Neuronal stem cell (in vitro differentiated cells): ENCODE measurements at places on chromosomes 6 and 20.

DNA sequence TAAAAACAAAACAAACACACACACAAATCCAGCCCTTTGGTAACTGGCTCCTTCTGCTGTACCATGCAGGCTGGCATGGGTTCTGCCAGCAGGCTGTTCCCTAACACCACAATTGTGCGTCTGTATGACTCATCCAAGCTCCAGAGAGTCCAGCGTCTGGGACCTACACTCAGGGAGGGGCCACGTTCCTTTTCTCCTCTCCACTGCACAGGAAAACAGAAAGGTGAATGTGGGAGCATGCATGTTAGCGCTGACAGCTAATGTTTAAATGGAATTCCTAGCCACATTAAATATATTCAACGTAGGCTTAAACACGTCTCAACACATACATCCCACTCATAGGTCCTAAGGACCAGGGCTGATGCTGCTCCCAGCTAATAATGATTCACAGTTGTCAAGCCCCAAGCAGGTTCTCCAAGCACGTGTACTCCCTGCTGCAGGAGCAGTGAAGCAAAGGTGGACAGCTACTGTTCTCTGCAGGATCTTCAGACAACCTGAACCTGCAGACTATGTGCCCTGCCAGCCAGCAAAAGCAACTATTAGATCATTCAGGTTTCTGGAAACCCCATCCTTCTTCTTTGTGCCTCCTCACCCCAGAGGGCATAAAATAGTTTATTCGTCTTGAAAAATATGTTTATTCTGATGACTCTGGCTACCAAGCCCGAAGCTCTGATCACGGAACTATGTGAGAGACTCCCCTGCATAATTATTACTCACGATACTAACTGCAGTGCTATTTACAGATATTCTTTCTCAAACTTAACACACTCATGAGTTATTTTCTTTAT lies 20.9 kb downstream of the MAP1LC3A start:
- H3K27ac ChIP-seq = no peak overlapping the region
- peaks cover 11% of the 10 kb centered on the region for H3K4me1 ChIP-seq
- H3K4me3 ChIP-seq = no peak overlapping the region
- DNase-seq = no peak
- no peaks in the 10 kb centered on the region for H3K27me3 ChIP-seq

DNA sequence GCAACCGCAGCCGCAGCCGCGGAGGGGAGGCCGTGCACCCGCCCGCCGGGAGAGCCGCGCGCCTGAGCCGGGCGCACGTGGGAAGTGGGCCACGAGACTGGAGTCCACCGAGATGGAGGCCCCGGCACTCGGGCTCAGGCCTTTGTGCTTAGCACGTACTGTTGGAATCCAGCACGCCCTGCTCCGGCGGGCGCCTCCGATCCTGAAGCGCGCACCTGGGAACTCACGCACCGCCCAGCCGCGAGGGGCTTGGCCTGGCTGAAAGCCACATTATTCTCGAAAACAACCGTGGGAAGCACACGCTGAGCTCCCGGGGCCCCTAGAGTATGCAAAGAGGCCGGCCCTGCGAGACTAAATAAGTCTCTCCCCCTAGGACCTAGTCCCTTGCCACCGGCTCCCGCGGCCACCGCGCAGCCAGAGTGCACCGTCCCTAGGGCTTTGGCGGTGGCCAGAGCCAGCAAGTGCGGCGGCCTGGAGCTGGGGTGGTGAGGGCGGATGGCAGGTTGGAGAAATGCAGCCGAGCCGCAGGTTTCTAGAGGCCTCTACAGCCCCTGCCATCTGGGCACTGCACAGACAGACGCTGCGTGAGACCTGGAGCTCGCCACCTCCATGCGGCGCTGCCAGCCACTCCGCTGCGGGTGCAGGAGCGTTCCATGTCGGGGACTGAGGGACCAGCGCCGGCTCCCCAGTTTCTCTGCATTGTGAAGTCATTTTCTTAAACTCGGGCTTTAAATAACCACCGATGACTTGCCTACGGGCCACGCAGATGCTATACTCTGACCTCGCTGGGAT lies 42.0 kb upstream of the LY86 start:
- DNase-seq = peak; percentile 47
- no peaks in the 10 kb centered on the region for H3K36me3 ChIP-seq
- peaks cover 17% of the 10 kb centered on the region for H3K27me3 ChIP-seq
- H3K4me3 ChIP-seq = peak overlapping the region; percentile 13
- no peak overlapping the region for H3K27ac ChIP-seq
- peaks cover 1% of the 10 kb centered on the region for H3K4me1 ChIP-seq

DNA sequence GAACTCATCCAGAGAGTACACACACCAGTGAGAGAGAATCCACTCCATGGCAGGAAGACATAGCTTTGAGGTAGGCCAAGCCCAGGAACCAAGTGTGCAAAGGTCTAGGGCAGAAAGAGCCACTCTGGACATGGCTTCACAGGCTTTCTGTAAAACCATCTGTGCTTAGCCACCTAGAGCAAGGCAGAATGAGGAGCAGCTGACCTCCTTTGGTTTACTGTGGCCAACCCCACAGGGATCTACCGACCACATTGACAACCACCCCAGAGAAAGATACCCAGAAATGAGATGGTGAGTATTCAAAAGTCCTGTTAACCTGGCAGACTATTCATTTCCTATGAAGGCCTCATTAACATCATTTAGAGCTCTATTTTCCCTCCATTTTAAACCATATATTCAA lies 10.5 kb downstream of the ZHX3 start:
- no peak for DNase-seq
- H3K27ac ChIP-seq = no peak overlapping the region
- H3K27me3 ChIP-seq = no peaks in the 10 kb centered on the region

- H3K4me1 ChIP-seq = no peaks in the 10 kb centered on the region
- H3K27me3 ChIP-seq = no peaks in the 10 kb centered on the region
- no peak overlapping the region for H3K4me3 ChIP-seq
- H3K27ac ChIP-seq = no peak overlapping the region
- H3K36me3 ChIP-seq = no peaks in the 10 kb centered on the region
Measured at GRCh38 chr20:43938932-43939761, 24.5 kb downstream of the TOX2 start.

GRCh38 chr6:46440141-46440540 lies 51.1 kb downstream of the RCAN2 start:
- H3K4me3 ChIP-seq = no peak overlapping the region
- H3K27me3 ChIP-seq = no peaks in the 10 kb centered on the region
- DNase-seq = no peak

- H3K27ac ChIP-seq = no peak overlapping the region
- H3K27me3 ChIP-seq = no peaks in the 10 kb centered on the region
- no peak for DNase-seq
- peaks cover 3% of the 10 kb centered on the region for H3K4me1 ChIP-seq
- no peaks in the 10 kb centered on the region for H3K36me3 ChIP-seq
Measured at GRCh38 chr6:149483334-149483725, 1.5 kb downstream of the ZC3H12D start.

DNA sequence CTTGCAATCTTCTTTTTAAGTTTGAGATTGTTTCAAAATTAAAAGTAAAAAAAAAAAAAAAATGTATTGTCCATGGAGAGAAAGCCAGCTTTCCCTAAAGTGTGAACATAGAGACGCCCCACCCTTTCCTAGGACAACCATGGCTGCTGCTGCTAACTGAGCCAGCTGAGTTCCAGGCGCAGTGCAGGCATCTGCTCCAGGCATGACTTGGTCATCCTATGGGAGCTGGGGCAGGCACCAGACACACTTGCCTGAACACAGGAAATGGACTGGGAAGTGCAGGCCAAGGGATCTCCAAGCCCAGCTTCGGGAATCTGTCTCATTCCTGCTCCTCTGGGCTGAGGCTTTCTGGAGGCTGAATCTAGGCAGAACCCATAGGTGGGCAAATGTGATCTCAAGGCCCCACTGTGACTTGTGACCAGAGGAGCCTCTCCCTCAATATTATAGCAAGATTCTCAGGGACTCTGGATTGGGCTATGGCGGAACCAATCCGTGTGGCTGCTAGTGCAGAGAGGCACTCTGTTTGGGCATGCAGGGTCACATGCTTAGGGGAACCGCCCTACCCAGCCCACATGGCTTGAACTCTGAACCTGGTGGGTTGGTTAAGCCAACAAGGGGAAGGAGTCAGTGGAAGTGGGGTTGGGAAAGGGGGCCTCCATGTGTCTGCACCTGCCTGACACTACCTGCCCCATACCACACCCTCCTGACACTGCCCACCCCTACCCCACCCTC lies 138.2 kb upstream of the CST7 start:
- DNase-seq = no peak
- H3K4me1 ChIP-seq = no peaks in the 10 kb centered on the region
- no peak overlapping the region for H3K27ac ChIP-seq
- no peaks in the 10 kb centered on the region for H3K27me3 ChIP-seq
- no peaks in the 10 kb centered on the region for H3K36me3 ChIP-seq
- no peak overlapping the region for H3K4me3 ChIP-seq

GRCh38 chr20:50330504-50331313 lies 140.1 kb downstream of the CEBPB start:
- no peak overlapping the region for H3K4me3 ChIP-seq
- peaks cover 10% of the 10 kb centered on the region for H3K4me1 ChIP-seq
- no peak for DNase-seq

DNA sequence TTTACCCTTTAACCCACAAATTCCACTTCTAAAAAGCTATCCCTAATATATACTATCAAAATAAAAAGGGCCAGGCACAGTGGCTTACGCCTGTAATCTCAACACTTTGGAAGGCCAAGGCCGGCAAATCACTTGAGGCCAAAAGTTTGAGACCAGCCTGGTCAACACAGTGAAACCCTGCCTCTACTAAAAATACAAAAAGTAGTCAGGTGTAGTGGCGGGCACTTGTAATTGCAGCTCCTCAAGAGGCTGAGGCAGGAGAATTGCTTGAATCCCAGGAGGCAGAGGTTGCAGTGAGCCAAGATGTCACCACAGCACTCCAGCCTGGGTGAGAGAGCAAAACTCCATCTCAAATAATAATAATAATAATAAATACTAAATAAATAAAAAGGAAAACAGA lies 82.5 kb downstream of the TRIM27 start:
- no peaks in the 10 kb centered on the region for H3K36me3 ChIP-seq
- no peak overlapping the region for H3K27ac ChIP-seq
- DNase-seq = no peak
- no peak overlapping the region for H3K4me3 ChIP-seq
- H3K27me3 ChIP-seq = no peaks in the 10 kb centered on the region

- no peak overlapping the region for H3K27ac ChIP-seq
- peak overlapping the region; percentile 84 for H3K4me3 ChIP-seq
- peaks cover 7% of the 10 kb centered on the region for H3K4me1 ChIP-seq
- H3K36me3 ChIP-seq = peaks cover 13% of the 10 kb centered on the region
Measured at GRCh38 chr6:36547646-36548400, 544 bp upstream of the STK38 start.

GRCh38 chr6:42140756-42141602 lies 1.4 kb downstream of the C6orf132 start:
- H3K27me3 ChIP-seq = peaks cover 43% of the 10 kb centered on the region
- H3K36me3 ChIP-seq = no peaks in the 10 kb centered on the region
- no peak overlapping the region for H3K27ac ChIP-seq
- H3K4me3 ChIP-seq = no peak overlapping the region
- H3K4me1 ChIP-seq = peaks cover 33% of the 10 kb centered on the region

DNA sequence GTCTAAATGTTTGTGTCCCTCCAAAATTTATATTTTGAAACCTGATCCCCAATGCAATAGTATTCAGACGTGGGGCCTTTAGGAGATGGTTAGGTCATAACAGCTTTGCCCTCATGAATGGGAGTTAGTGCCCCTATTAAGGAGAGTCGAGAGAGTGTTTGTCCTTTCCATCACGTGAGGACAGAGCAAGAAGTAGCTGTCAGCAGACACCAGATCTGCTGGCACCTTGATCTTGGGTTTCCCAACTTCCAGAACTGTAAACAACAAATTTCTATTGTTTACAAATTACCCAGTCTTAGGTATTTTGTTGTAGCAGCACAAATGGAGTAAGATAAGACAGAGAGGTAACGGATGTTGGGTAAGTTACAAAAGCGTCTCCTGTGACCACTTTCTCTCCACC lies 46.6 kb downstream of the FAM50B start:
- no peaks in the 10 kb centered on the region for H3K27me3 ChIP-seq
- no peaks in the 10 kb centered on the region for H3K4me1 ChIP-seq
- H3K4me3 ChIP-seq = no peak overlapping the region
- no peak overlapping the region for H3K27ac ChIP-seq
- no peak for DNase-seq

DNA sequence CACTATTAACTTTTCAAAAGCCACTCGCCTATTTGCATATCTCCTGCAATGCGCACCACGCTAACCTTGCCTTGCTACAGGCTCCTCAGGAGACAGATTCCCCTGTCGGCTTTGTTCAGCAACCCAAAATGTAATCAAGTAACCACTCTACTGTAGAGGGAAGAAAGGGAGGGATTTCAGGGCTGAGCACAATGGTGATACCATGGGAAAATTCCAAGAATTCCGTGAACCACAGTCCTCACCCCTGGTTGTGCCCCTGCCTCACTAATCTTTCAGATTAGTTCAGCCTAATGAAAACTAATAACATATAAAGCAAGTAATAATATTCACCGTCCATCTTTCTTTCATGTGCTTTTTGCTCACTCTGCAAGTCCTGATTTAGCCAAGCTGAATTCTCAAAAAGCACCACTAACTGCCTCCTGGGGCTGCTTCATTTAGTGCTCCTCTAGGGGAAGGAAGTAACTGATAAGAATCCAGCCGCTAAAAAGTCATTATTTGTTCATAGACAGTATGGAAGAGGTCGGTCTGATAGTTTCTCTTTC lies 6.6 kb downstream of the CITED2 start:
- no peak overlapping the region for H3K4me3 ChIP-seq
- peaks cover 40% of the 10 kb centered on the region for H3K4me1 ChIP-seq
- H3K27ac ChIP-seq = peak overlapping the region; percentile 89
- no peaks in the 10 kb centered on the region for H3K27me3 ChIP-seq
- DNase-seq = peak; percentile 65

DNA sequence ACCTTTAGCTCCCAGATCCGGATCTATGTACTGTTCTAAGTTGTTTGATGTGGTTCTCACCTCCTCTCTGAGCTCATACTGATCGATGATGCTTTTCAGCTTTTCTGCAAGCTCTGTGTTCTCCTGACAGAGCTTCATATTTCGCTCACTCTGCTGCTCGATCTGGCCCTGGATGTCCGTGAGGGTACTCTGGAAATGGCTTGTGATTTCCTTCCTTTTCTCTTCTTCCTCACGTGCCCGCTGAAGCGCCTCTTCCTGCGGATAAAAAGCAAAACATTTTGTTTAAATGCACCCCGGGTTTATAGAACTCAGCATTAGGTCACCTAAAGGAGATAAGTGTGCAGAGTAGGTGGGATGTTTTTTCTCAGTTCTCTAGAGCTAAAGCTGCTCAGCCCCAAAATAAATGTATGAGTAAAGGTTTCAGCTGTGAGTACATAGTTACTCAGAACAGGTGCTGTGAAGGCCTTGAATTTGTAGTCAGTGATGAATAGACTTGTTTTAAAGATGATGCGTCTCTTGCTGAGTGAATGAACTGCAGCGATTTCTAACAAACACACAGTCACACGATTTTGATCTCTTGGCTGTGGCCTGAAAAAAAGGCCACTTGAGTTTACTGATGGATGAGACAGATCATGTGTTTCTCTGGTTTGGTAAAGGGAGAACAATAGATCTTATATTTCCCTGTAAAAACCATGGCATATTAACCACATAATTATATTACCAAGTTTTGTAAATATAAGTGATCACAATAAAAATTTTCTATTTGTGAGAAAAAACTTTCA lies 29.1 kb downstream of the TXLNB start:
- H3K4me1 ChIP-seq = peaks cover 4% of the 10 kb centered on the region
- no peaks in the 10 kb centered on the region for H3K36me3 ChIP-seq
- H3K27ac ChIP-seq = no peak overlapping the region
- DNase-seq = no peak
- H3K27me3 ChIP-seq = no peaks in the 10 kb centered on the region

- H3K27ac ChIP-seq = no peak overlapping the region
- H3K27me3 ChIP-seq = no peaks in the 10 kb centered on the region
- H3K4me1 ChIP-seq = peaks cover 10% of the 10 kb centered on the region
- no peak for DNase-seq
- no peaks in the 10 kb centered on the region for H3K36me3 ChIP-seq
Measured at GRCh38 chr20:44707018-44707579, 8.1 kb upstream of the CCN5 start.
